ENCODE measurements at places on chromosomes 4 and X.

DNA sequence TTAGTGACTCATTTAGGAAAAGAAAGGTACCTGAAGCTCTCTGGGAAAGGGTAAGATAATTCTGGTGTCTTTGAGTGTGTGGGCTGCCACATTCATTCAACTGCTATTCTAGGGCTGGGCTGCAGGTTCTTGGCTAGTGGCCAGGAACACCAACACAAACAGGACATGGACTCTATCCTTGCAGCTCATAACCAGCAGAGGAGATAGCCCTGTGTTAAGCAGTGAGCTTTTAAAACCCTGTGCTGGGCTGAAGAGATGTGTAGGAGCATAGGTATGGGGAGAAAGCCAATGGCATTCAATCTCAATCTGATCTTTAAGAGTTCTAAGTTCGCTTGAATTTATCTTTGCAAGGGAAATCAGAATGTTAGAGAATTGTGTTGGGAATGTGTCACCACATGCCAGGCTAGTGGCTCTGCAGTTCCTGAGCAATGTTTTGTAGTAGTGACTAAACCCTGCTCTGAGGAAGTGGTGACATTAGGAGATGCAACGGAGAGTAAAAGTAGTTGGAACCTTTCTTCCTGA lies 39.2 kb downstream of the SGMS2 start:
- DNase-seq = no peak

DNA sequence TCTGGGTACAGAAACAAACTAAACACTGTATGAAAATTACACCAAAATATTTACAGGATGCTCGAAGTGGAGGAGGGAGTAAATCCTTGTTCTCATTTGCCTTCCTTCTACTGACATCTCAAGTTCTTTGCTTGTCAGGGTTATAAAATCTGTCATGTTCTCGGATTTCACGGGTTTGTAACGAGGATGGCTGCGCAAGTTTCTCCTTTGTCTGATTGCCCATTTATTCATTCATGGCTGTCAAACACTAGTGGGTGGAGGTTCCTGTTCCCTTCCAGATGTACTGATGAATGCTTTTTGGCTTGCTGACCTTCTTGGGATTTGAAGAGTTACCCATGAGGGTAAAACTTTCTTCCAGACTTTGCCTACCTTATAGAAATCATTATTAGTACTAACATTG lies 206.9 kb downstream of the SPCS3 start:
- DNase-seq = no peak

- DNase-seq = no peak
Measured at GRCh38 chr4:47490550-47490949, 5.5 kb downstream of the ATP10D start.

DNA sequence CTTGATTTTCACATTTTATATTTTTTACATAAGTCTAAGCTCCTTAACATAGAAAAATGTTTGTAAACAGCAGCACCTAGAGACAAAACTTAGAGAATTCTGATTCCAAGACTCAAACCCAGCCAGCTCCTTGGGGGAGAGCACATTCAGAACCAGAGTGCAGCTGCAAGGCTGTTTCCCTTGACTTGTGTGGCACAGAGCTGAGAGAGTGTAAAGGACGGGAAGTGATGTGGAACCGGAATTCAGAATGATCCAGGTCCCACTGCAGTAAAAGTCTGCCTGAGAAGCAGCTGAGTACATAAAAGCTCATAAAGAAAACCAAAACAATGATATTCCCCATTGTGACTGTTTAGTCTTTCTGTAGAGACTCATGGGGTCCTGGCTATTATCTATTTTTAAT lies 713.8 kb downstream of the RAB28 start:
- no peak for DNase-seq

GRCh38 chrX:65601530-65602220 lies 65.8 kb upstream of the MSN start:
- no peak for DNase-seq

DNA sequence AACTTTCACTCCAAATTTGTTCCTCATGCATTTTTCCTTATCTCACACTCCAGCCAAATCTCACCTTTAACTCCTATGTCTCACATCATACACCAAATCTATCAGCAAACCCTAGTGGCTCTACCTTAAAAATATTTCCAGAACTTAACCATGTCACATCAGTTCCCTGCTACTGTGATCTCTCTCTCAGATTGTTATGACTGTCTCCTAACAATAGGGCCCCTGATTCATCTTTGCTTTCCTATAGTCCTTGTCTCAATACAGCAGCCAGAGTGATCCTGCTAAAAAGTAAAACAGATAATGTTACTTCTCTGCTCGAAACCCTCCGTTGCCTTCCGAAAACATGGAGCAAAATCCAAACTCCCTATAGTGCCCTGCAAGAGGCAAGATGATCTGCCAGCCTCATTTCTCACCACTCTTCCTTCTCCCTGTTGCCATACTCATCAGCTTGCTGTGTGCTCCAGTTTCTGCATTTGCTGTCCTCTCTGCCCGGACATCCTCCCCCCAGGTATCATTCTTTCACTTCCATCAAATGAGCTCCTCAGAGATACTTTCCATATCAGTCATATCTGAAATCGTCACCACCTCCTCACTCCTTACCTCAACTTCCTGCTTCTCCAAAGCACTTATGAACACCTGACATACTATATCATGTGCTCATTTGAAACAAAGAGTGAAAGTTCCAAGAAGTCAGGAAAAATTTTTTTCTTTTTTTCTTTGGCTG lies 293.4 kb upstream of the NR3C2 start:
- DNase-seq = no peak

GRCh38 chr4:111678479-111678878 lies 466.8 kb upstream of the FAM241A start:
- DNase-seq = no peak

DNA sequence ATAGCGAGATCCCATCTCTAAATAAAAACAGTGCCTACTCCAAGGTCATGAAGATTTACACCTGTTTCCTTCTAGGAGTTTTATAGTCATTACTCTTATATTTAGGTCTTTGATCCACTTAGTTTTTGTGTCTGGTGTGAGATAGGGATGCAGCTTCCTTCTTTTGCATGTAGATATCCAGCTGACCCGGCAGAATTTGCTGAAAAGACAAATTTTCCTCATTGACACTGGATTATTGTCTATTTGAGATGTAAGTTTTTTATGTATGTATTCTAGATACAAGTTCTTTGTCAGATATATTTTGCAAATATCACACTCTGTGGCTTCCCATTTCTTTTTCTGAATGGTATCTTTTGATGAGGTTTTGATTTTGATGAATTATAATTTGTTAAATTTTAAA lies 85.4 kb downstream of the RFC1 start:
- DNase-seq = no peak

DNA sequence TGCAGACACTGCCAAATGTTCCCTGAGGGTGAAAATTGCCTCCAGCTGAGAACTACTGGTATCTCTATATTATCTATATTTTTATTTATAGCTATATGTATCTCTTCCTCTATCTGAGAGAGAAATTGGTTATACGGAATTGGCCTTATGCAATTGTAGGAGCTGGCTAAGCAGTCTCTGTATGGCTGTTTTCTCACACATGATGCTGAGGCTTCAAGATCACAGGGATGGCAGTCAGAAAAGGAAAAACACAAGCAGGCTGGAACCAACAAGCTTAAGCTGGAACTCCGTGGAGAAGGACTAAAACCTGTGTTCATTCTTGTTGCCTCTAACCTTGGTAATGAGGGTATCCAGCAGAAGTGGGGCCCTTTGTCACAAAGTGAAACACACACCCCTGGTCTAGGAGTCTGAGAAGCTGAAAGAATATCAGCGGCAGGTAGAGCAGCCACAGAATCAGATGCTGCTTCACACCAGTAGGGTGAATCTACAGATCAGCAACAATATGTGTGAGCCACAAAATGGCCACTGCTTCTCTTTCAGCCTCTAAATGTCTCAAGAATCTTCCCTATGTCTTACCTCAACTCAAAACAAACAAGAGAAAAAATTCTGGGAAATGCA lies 166.5 kb upstream of the PPP1R2C start:
- no peak for DNase-seq

GRCh38 chr4:68372588-68372987 lies 22.7 kb upstream of the YTHDC1 start:
- DNase-seq = no peak

DNA sequence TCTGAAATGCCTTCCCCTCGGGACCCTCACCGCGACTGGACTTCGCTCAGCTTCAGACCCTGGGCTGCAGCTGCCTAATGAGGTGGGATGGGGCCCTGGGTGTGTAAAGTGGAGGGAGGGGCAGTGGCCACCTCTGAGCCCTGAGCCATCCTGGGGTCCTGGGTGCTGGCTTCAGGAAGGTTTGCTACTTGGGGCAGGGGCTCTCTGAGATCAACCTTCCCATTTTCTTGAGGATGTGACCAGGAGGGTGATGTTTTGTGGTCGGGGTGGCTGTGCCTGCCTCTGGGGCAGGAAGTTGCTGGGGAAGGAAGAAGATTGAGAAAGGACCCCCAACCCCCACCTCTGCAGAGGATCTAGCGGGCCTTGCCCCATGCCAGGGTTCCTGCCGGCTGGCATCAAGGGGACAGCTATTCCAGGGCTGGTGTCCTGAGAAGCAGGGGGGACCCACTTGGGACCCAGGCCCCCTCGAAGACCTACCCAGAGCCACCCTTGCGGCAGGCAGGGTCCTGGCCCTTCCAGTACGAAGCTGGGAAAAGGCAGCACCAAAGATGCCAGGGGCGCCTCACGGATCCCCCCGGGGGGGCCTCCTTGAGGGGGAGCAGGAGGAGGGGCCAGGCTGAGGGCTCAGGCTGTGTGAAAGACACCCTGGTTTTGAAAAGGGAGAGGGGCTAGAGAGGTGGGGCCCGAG lies 6.5 kb downstream of the SH3BP2 start:
- no peak for DNase-seq

GRCh38 chrX:29477878-29478277 lies 737.5 kb upstream of the MAGEB2 start:
- no peak for DNase-seq

GRCh38 chr4:1297023-1297395 lies 7.3 kb downstream of the MAEA start:
- DNase-seq = no peak

DNA sequence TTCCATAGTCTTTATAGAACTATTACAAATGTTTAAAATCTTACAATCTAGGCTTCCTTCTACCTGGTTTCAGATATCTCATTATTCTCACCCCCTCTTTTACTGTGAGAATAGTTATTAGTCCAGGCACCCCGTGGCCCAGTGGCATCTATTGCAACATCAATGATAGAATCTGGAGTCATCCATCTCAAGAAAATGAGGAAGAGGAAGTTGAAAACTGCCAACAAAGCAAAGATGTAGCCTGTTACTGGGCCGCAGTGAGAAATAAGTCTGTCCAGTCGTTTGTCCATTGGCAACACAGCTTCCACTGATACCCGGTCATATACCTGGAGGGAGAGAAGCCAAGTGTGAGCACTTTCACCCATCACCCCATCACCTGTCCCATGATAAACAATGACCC lies 6.0 kb upstream of the ASB11 start:
- DNase-seq = no peak

DNA sequence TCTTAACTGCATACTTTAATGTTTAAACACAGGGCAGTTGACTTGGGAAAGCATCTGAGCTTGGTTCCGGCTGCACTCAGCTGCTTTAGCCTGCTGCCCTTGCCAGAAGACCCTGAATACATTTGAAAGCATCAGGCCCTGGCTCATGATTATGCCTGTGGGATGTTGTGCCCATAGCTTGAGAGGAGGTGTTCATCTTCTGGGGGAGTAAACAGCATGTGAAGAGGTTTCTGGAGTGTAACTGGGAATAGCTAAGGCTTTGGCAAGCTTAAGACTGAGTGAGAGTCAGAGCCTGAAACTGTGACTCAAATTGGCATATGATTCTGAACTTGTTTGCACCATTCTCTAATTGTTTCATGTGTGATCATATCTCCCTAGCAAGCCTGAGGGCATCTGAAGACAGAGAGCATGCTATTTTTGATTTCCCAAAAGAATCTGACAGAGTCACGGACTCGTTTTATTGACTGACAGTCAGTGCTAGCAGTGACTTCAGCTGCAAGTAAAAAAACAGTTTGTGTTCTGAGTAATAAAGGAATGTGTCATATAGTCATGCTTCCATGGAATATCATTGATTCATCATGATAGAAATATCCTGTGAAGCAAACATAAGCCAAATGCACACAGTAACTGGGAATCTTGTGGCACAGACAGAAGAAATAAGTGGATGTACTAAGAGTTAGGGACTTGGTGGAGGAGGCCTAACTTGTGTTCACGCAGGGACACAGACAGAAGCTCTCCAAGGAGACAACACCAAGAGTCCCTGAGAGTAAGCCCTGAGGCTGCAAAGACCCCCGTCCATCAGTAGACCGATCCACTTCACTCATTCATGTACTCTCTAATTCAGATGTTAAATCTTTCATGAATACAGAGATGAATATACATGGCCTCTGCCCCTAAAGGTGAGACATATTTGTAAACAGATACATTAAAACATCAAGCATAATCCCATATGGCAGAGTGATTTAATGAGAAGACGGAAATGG lies 100.7 kb downstream of the SYNPO2 start:
- no peak for DNase-seq

DNA sequence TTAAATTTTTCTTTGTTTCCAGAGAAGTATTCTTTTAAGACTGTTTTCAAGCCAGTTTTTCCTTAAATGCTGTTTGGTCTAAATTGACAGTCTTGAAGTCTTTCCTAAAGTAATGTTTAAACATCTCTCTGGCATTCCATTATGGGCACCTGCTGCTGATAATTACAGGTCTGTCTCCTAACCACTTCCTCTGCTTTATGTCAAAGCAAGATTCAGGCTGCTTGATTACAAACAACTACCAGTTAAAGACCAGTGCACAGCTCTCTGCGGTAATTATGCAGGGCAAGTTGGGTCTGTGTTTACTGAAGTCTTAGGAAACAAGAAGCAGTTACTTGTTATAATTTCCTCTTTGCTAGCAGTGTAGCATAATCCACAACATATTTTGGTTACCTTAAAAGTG lies 17.6 kb downstream of the UNC5C start:
- no peak for DNase-seq

DNA sequence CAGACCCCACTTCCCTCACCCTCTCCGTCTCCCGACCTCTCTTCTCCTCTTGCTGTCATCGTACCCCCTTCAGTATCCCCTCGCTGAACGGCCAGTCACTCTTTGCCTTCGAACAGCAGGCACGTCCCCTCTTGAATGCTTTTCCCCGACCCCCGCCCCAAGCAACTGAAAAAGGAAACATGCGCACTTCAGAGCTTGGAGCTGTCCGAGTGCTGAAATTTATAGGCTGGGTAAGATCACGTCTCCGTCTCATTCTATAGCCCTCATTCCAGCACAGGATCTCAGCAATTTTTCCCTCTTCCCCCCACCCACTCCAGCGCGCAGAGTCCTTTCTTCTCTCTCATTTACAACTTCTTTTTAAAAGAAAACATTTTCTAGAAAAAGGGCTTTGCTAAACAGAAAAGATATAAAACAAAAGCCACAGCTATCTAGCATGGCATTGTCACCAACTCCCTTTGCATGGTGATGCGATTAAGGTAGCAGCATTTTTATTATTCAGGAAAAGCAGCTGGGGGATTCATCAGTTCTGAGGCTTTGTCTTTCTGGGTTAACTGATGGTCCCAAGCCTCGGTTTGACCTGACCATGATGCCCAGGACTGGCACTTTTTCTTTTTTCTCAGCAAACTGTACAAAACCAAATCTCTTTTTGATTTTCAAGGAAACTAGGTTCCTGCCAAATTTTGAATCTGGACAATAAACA lies at the start of gene GLRA2:
Gene GLRA2, plus strand, starts transcription at position 247 of the 700 bp plus-strand sequence. CDS start 522 bp downstream, outside the sequence.
- no peak for DNase-seq
